ENCODE measurements at places on chromosomes 3 and 15.

- no peak for DNase-seq
Observed at GRCh38 chr3:71010726-71011455, 572.6 kb downstream of the FOXP1 start.

- DNase-seq, result no peak
Observed at GRCh38 chr3:31772272-31772671, 208.8 kb downstream of the OSBPL10 start.

GRCh38 chr3:195956577-195956976, 48.2 kb upstream of the TNK2 start:
- no peak for DNase-seq

DNA sequence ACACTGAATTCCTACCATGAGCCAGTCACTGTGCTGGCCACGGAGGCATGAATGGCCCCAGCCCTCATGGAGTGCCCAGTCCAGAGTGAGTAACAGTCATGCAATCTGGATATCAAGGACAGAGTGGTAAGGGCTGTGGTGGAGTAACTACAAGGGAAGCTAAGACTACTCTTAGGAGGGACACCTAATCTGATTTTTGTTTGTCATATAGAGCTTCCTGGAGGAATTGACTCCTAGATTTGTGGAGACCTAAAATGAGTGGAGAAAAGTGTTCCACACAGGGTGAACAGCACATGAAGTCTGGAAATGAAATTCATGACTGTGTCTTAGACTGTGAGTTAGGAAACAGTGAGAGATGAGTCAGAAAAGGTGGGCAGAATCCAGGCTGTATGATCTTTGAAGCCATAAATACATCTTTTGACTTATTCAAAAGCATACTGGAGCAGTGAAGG, 219.9 kb downstream of the NFKBIZ start:
- DNase-seq, result no peak

DNA sequence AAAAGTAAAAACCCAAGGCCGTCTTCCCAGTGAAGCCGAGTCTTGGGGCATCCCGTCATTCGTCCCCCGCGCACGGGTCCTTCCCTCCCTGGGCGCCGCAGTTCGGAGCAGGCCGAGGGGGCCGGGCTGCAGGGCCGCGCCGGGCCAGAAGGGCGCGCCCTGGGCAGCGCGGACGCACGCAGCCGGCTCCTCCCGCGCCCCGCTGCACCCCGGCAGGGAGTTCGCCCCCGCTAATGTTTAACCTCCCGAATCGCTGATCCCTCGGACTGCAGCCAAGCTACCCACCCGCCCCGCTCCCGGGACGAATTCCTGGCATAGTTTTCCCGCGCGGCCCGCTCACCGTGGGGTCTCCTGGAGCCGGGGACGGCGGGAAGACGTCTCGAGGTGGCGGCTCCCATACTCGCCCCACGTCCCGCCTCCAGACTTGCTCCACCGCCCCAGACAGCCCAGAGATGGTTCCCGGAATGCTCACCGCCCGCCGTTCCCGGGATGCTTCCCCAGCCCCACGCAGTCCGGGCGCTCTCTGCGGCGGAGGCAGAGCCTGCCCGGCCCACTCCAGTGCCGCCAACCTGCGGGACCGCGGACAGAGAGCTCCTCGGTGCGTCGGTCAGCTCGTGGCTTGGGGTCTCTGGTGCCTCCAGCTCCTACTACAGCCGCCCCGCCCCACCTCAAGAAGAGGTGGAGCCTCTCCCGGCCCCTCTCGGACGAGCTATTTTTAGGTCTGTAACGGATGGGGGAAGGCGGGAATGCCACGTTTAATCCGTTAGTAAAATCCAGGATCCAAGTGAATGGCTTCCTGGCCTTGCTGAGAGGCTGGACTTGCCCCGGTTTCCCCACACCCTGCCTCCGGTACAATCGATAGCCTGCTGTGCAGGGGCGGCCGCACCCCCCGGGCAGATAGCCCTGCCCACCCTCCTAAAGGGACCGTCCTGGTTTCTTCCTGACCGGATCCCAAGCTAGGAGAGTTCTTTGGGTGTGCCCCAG, at the start of gene DZIP1L:
DZIP1L (minus strand) TSS at position 621 of the 984 bp plus-strand sequence. CDS start 11,637 bp downstream, outside the sequence.
- peak; percentile 85 for DNase-seq

All from Caki2 (cell line).